ENCODE measurements at places on chromosomes 7 and 10. TPM values are rescaled to one million over a fixed set of nuclear protein-coding genes. Genes with fewer than 3 reads are reported as not detected.

The ITGB8 gene
- total RNA-seq = 0.70 TPM

The XRCC2 gene
- 6.9 TPM for total RNA-seq

The ATOH7 gene
- total RNA-seq = 0.19 TPM

The IL15RA gene
- total RNA-seq = 4.4 TPM

The RSPH10B gene
- 0.09 TPM for total RNA-seq

The KIAA1217 gene
- 3.1 TPM for total RNA-seq

The PSMG3 gene
- 107 TPM for total RNA-seq

The NPTX2 gene
- total RNA-seq = not detected

The OR9A2 gene
- total RNA-seq = not detected

The ADIRF gene
- total RNA-seq = not detected

The FAM200A gene
- total RNA-seq = 4.6 TPM

The NKX6-2 gene
- 0.10 TPM for total RNA-seq

The PILRA gene
- 3.4 TPM for total RNA-seq

The ABCB4 gene
- total RNA-seq = not detected

The ATG9B gene
- 0.14 TPM for total RNA-seq

The TUBB8 gene
- 0.11 TPM for total RNA-seq

The NKX2-3 gene
- total RNA-seq = 0.06 TPM

The GJD4 gene
- not detected for total RNA-seq

The EN2 gene
- total RNA-seq = 1.0 TPM

The CHST15 gene
- total RNA-seq = 9.0 TPM

The STMP1 gene
- total RNA-seq = 32.0 TPM

The MYOF gene
- 227 TPM for total RNA-seq

The PNLIPRP3 gene
- total RNA-seq = not detected

The GIMAP6 gene
- total RNA-seq = not detected

The PRRT4 gene
- 0.19 TPM for total RNA-seq

The GATAD1 gene
- total RNA-seq = 18.9 TPM

The STEAP2 gene
- 5.4 TPM for total RNA-seq

The CNNM1 gene
- 19.0 TPM for total RNA-seq

The CDC14C gene
- total RNA-seq = not detected

The CHN2 gene
- total RNA-seq = not detected

The PRKG1 gene
- not detected for total RNA-seq

The PPP1R17 gene
- total RNA-seq = not detected

The SLC16A12 gene
- total RNA-seq = not detected

The SGCE gene
- 58.1 TPM for total RNA-seq

The MBL2 gene
- not detected for total RNA-seq

The KCNH2 gene
- 0.51 TPM for total RNA-seq

Data from A549 treated with DMSO at 1 μM for 4 hours (cell line).